ENCODE measurements at places on chromosomes 7 and 10.

DNA sequence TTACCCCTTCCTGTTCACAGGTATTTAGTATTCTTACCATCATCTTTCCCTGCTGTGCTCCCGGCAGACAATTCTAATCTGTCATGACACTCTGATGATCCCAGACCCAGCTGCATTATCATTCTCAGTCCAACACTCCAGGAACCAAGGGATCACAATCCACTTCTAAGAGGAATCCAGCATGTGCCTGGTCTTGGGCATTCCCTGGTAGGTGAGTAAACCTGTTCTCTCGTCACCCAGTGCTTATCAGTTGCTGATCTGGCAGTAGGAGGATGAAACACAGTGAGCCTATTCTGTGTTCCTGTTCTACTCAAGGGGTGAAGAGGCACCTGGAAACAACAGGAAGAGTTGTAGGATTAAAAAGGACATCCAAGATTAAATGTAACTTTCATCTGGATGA lies 1.3 kb upstream of the DMBT1 start:
- no peak for DNase-seq

DNA sequence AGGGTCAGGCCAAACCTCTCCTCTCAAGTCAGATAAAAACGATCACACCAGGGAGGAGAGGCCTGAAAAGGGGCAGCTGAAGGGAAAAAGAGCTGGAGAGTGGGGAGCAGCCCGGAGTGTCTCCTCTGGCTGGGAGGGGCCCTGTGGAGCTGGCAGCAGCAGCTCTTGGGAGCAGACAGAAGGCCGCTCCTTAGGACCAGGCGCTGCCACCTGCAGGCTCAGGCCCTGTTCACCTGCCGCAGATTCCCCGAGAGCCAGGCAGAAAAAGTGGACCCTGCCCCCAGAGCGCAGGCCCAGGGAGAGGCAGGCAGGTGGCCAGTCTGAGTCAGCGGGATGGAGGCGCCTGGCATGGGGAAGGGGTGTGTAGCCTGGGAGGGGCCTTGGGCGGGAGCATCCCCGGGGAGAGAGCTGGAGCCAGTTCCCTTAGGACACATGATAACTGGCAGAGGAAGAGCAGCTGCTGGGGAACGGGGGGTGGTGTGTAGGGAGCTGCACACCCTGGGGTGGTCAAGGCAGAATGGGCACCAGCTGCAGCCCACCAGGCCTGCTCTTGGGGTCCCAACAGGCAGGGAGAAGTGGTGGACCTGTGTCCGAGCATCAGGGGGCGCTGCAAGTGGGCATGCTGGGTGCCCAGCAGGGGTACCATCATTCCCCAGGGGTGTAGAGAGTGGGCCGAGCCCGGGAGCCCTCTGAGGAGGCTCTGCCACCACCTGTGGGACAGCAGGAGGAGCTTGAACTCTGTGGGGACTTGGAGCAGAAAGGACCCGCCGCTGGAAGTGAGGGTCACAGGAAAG lies 177.2 kb upstream of the RHEB start:
- no peak for DNase-seq

- DNase-seq: no peak
Measured at GRCh38 chr7:132846086-132846485, 235.8 kb downstream of the CHCHD3 start.

- no peak for DNase-seq
Measured at GRCh38 chr7:47654672-47655298, 72.9 kb upstream of the TNS3 start.

DNA sequence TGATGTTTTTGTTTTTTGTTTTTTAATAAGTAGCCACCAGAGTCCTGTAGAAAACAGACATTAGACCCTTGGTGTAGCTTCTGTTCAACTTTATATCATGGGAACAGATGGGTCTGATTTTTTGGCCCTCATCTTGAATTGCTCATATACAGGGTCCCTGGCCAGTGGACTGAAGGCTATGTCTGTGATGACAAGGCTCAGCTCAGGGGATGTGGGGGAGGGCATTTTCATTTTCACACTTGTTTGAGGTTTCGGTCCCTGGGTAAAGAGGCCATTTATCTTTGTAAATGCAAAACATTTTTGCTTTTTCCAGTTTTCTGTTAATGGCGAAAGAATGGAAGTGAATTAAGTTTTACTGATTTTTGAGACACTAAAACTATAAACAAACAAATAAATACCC lies 257.6 kb upstream of the PHYHIPL start:
- no peak for DNase-seq

- DNase-seq: peak; percentile 81
Measured at GRCh38 chr10:102241444-102242117, at the start of gene PITX3. Gene PITX3, minus strand, starts transcription at chr10:102241512. Its CDS starts 9,432 bp downstream, at chr10:102232080.

All from stimulated activated CD4-positive, alpha-beta T cell treated with anti-CD3 and anti-CD28 coated beads, Interleukin-1b, Interleukin-23, amount 100 ng/mL, for 1 hour (primary cell).